ENCODE measurements at places on chromosomes 11 and 22.
A peak's percentile ranks its signal among the peaks of the same experiment; 100 is the strongest.

- no peak for DNase-seq
Measured at GRCh38 chr22:44032126-44032730, 8.1 kb downstream of the PARVB start.

GRCh38 chr11:121754598-121754997 lies 301.8 kb upstream of the SORL1-AS1 start:
- no peak for DNase-seq

DNA sequence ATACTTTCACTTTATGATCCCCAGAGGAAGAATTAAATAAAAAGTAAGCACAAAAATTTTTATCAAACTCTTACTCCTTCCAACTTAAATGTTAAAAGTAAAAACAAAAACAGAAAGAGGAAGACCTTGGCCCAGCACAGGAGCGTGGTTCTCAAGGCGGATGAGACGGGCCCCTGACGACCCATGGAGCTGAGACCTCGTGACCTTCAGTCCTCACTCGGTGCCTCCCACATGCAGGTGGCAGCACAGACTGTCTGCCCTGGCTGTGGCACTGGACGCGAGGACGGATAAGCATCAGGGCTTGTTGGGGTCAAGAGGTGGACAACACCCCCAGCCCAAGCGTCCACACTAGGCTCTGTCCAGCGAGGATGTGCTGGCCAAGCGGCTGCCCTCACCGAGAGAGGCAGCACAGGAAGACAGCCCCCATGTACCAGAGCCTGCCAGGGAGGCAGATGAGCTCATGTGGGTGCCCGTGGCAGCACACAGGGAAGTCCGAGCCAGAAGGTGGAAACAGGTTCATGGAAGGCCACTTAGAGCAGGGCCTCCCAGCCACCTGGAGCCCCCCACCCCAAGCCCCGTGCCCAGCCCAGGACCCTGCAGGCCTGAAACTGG lies 1389.8 kb downstream of the TBC1D22A start:
- no peak for DNase-seq

DNA sequence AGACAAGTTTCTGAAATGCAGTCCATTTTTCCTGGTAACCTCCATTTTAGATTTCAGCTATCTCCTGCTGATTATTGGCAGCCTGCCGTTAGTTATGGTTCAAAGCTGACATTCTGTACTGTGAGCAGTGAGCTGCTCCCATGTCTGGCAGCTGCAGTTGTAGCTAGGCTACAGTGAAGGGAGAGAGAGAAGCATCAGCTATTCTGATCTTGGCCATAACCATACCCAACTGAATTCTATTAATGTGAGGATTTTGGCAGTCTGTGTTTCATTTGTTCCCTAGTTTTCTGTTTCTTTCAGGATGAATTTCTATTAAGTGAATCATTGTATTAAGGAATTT lies 33.4 kb downstream of the SIK2 start:
- peak; percentile 69 for DNase-seq

GRCh38 chr11:87228820-87229219 lies 191.1 kb downstream of the TMEM135 start:
- DNase-seq, result no peak

- DNase-seq, result no peak
Measured at GRCh38 chr11:14310679-14311078, 48.3 kb downstream of the RRAS2 start.

GRCh38 chr22:42356533-42356932 lies 75.7 kb downstream of the NFAM1 start:
- DNase-seq, result no peak

DNA sequence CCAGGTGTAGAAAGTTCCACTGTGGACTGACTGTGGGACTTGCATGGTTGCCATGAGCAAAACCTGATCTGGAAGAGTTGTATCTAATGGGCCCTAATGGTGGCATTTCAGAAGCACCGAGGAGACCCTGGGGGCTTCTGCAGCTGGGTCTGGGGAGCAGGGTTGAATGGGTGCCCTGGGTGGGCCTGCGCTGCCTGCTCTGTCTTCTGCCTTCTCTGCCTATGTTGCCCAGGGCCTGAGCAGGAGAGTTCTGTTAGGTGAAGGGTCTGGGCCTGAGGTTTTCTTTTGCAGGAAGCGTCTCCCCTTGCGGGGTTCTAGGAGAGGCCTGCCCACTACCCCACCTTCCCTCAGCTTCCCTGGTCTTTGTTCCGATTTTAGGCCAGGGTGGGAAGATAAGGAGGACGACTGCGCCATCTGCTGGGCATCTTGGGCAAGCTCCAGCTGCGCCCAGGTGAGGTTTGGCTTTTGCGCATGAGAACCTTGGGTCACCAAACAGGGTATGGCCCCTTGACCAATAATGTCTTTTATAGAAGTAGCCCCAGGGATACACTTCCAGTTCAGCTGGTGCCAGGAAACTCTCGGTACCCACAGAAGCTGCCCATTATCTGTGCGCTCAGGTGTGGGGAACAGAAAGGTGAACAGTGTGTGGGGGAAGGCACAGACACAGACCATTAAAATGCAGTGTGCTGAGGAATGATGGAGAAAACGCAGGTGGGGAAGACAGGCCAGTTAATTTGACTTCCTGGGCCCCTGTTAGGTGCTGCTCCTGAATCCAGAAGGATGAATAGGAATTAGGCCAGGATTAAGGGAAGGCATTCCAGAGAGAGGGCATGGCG lies 23.2 kb downstream of the COMMD9 start:
- peak; percentile 78 for DNase-seq

DNA sequence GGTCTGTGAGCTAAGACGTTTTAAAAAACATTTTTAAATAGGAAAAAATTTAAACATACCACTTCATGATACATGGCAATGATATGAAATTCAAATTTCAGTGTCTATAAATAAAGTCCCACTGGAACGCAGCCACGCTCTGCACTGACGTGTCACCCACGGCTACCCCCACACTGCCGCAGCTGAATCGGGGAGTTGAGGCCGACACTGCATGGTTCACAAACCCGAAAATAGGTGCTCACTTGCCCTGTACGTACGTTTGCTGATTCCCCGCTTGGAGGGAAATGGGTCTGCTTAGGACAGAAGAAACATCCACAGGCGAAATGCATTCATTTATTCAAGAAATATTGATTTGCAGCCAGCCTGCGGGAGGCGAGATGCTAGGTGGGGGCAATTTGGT lies 1342.3 kb downstream of the TBC1D22A start:
- no peak for DNase-seq

- DNase-seq, result no peak
Measured at GRCh38 chr11:61496602-61497400, 11.7 kb upstream of the LRRC10B start.

GRCh38 chr22:41350087-41350486 lies 31.7 kb upstream of the TEF start:
- DNase-seq, result no peak

DNA sequence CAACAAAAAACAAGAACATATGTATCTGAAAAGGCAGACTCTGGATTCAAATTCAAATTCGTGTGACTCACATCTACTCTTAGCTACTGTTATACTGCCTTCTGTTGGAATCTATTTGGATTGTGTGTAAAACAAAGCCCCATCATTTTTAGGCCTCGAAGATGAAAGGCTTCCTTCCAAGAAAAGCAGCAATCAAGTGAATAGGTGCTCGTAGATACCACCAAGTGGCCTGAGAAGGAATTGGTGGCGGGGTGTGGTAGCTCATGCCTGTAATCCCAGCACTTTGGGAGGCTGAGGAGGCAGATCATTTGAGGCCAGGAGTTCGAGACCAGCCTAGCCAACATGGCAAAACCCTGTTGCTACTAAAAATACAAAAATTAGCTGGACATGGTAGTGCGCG lies 4.2 kb downstream of the GRAMD1B start:
- DNase-seq, result no peak

- no peak for DNase-seq
Measured at GRCh38 chr11:111561791-111562325, 21.3 kb downstream of the LAYN start.

DNA sequence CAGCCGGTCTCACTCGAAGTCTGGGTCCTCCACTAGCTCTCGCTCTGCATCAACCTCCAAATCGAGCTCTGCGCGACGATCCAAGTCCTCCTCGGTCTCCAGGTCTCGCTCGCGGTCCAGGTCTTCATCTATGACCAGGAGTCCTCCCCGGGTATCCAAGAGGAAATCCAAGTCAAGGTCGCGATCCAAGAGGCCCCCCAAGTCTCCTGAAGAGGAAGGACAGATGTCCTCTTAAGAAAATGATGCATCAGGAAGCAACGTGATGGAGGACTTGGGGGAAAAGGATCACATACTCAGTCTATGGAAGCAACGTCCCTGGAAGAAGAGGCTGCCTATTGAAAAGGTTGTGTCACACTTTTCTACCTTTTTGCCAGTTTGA lies 1.1 kb downstream of the SRSF8 start:
- no peak for DNase-seq

GRCh38 chr11:66437979-66438503 lies 607 bp downstream of the MRPL11 start:
- no peak for DNase-seq

GRCh38 chr11:125110506-125110905 lies 920 bp downstream of the TMEM218 start:
- no peak for DNase-seq

GRCh38 chr11:61650781-61651571 lies 29.2 kb upstream of the DAGLA start:
- DNase-seq, result no peak

GRCh38 chr11:2820976-2821375 lies 64.6 kb downstream of the CDKN1C start:
- no peak for DNase-seq

- no peak for DNase-seq
Measured at GRCh38 chr11:66529069-66529468, 16.8 kb downstream of the ZDHHC24 start.

DNA sequence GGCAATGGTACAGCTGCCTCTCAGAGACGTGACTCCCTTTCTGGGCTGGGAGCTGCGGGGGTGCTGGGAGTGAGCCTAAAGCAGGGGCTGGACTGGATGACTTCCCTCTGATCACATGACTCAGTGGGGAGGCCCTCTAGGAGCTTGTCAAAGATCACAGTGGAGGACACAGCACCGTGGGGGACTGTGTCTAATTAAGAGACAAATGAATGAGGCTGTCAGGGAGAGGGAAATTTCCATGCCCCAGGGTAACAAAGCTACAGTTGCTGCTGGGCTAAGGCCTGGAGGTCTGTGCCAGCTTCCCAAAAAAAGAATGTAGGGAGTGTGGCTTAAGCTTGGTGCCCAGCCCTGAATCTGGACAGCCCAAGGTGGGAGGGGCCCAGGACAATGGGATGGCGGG lies 262.8 kb upstream of the PLET1 start:
- no peak for DNase-seq

DNA sequence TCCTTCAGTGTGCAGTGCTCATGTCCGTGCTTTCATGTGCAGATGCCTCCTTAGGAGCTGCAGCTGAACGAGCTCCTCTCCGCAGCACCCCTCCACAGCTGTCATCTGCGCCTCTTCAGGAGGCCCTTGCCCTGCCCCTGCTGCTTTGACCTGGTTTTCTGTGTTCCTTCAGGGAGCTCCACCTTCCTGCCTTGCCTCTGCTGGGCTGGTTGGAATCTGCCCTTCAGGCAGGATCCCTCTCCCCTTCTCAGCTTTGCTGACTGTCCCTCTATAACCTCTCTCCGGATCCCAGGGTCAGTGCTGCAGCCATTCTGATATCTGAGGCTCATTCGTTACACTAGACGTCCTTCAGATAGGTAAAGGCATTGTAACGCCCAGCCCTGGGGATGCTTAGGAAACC lies 67.9 kb downstream of the SCN3B start:
- DNase-seq, result no peak

GRCh38 chr11:121024989-121025388 lies 1.1 kb downstream of the TBCEL start:
- DNase-seq, result no peak

- no peak for DNase-seq
Measured at GRCh38 chr22:32628628-32629572, 154.3 kb downstream of the FBXO7 start.
